Stimulated activated CD8-positive, alpha-beta memory T cell treated with anti-CD3 and anti-CD28 coated beads, Interleukin-7, amount 100 ng/mL, for 4 hours (primary cell): ENCODE measurements at places on chromosomes 4 and X.

DNA sequence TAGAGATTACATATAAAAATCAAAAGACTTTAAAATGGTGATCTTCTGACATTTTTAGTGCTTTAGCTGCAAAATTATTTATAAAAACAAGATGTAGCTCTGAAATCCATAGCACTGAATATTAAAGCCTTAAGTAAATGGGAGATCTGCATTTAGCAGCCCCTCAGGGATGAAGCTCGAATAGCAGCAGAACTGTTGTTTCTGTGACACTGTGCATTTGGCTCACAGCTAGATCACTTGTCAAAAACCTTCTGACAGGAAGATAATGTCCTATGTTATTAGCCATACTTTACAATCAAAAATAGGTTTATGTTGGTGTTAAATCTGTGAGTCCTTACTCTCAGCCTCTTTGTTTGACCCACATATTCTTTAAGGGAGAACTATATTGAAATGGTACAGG, 14.1 kb upstream of the PYURF start:
- DNase-seq = no peak

GRCh38 chr4:13821522-13821921, 194.0 kb upstream of the BOD1L1 start:
- DNase-seq = no peak

GRCh38 chrX:16196829-16197228, 29.5 kb downstream of the MAGEB17 start:
- DNase-seq = no peak

GRCh38 chrX:106649523-106650428, 38.0 kb downstream of the RADX start:
- DNase-seq = no peak

DNA sequence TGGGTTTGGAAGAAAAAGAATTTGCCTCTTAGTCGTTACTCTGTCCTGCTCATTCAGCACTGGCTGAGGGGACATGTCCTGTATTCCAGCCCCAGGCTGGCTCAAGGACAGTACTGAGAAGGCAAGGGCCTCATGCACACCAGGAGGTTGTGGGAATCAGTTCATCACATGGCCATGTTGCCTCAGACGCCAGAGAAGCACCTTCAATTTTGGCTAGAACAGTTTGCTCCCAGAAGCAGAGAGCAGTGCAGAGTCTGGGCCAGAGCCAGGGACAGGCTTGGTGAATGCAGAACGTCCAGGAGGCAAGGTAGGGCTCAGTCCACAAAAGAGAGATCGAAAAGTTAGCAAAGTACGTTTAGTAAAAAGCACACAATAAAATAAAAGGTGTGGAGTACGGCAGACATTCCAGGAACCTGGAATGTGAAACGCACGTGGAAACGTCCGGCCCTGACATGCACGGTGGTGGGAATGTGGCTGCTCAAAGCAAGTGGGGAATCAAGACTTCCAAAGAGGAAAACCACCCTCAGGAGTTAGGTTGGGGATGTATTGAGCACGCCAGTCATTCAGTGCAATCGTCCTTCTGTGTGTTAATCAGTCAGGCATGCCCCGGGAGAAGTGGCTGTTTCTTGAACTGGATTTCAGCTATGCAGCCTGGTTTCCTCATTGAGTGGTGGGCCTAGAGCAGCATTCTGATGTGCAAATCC, 1.2 kb upstream of the SLC2A9 start:
- no peak for DNase-seq

DNA sequence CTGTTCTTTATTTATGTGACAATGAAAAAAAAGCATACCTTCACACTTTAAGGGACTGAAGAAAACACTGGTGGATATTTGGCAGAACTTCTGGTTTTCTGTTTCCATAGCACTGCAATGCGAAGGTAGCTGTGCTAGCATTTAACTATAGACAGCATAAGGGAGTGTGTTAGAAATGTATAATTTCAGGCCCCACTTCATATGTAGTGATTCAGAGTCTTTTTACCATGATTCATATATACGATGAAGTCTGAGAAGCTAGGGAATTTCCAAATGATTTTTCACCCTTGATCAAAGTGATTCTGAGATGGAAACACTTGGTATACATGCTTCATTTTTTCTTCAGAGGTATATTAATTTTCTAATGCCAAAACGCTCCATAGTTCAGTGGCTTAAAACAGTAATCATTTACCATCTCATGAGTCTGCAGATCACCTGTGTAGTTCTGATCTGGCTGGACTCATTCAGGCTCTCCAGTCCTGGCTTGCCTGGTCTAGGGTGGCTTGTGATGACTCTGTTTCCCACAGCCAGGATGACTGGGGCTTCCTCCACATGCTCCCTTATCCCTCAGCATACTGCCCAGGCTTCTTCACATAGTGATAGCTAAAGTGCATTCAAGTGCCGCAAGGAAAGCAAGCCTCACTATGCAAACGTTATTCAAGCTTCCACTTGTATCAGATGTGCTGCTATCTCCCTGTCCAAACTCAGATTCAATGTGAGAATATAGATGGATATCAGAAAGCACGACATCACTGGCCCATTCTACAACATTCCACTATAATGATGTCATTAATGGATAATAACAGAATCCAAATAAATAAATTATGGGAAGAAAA, 790.1 kb downstream of the TECRL start:
- no peak for DNase-seq

DNA sequence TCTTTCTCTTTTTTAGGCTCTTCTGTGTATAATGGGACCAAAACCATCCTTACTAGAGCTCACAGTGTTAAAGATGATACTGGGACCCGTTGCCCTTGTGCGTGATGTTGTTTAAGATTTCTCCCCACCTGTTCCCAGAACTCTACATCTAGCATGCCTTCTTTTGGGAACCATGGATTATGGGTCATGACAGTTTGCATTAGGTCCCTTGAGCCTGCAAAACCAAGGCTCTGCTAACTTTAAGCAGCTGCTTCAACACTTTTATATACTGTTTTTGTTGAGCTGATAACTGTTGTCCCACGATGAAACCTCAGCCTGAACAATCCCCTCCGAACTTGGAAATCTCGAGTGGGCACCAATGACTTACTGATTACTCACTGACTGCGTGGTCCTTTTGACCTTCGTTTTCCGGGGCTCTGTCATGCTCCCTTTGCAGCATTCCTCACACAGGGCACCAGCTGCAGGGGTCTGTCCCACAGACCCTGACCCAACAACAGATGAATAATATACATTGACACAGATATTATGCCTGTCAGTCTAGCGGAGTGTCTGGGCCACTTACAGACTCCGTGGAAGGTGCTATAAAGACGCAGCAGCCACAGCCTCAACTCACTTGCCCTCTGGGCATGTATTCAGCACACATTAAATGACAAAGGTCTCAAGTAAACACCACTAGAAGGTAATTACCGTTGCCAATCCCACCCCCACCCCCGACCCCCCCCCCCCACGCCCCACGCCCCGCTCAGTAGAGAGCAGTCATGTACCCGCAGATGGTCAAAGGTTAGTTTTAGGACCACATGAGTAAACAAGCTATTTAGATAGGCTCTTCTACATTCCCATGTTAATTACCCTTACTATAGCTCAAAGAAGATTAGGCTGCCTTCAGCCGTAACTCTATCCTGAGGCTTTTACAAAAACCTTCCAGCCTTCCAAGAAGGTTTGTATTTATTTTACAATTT, 162.0 kb upstream of the WDFY3 start:
- no peak for DNase-seq

- no peak for DNase-seq
These were observed 88.0 kb upstream of the RAPGEF2 start for GRCh38 chr4:159014859-159015258.

GRCh38 chrX:131779306-131779705, 235.4 kb downstream of the OR13H1 start:
- no peak for DNase-seq

DNA sequence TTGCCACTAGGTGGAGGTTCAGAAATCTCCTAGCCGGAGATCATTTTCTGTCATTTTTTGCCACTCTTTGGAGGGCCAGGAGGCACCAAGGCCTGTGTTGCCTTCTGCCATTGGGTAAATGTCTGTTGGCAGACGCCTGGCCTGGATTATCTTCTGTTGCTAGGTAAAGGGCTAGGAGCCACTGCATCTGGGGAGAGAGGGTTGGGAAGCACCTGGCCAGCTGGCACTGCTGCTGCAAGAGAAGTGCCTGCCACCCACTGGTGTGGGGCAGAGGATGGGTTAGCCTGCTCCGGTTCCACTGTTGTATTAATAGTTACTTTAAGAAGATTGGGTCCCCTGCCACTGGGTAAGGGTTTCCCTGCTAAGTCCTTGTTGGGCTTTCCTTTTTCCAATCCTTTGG, 58.1 kb downstream of the AWAT2 start:
- no peak for DNase-seq

- DNase-seq = no peak
These were observed 110.3 kb downstream of the HMX1 start for GRCh38 chr4:8761167-8761823.

- no peak for DNase-seq
These were observed 26.7 kb upstream of the GTPBP6 start for GRCh38 chrX:345020-345925.

DNA sequence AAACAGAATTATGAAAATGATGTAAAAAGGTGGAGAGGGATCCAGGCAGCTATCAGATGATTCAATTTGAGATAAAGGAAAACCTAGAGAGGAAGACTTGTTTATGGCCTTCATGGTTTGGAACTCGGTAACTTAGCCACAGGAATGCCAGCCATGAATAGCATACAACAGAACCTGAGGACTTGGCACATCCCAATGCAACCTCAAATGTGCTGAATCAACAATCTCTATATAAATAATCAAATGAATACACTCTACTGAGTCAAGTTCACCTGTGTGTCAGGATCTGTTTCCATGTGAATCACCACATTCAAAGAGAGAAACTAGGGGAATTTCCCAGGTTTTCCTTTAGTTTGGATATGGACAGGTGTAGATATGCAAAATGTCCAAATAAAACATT, 86.9 kb downstream of the MBNL3 start:
- no peak for DNase-seq
